Type B pancreatic cell (in vitro differentiated cells): ENCODE measurements at places on chromosomes 1 and 21. TPM values are rescaled to one million over a fixed set of nuclear protein-coding genes. Genes with fewer than 3 reads are reported as not detected.

DNA sequence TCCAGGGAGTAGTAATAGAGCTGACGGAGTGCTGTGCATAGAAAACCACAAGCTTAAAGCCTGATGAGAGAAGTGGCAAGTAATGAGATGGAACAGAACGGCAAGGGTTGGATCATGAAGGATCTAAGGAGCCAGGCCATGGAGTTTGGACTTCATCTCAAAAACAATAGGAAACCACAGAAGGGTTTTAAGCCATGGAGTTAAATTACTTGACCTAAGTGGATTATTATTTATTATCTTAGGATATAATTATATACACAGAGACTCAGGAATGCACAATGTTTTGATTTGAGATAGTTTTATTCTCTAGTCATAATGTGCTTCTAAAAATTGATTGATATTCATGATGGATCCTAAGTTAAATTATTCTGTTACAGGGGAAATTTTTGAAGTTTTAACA, 242.4 kb downstream of the PLPP3 start:
- DNase-seq: no peak

- no peak for DNase-seq
Observed at GRCh38 chr21:28444111-28444510, 548.6 kb downstream of the LTN1 start.

DNA sequence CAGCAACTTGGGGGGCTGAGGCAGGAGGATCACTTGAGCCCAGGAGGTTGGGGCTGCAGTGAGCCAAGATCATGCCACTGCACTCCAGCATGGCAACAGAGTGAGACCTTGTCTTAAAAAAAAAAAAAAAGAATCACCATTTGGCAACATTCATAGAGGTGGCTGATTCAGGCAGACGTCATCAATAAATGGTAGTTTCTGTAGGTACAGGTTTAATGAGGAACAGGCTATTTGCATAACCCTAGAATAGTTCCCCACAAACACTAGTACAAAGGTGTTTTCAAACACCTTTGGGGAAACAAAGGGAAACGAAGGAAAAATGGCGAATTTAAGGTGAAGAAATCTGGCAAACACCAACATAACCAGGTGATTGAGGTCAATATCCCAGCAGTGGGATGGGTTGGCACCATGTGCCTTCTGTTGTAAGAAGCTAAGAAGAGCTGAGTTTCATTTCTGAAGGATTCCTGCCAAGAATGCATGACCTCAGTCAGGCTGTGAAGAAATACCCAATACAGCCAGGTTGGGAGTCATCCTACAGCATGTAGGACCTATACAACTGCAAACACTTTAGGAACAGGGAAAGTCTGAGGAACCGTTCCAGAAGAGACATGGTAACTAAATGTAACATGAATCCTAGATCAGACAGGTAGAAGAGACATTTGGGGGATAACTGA, 5.6 kb downstream of the LPAR3 start:
- DNase-seq: no peak

The COL11A1 gene
- 1.2 and 58.3 TPM in 2 replicates for total RNA-seq

The BARHL2 gene
- total RNA-seq: 14.8 TPM in 1 of 2 replicates, not detected in the other

The CELA3A gene
- total RNA-seq: 0.40 TPM in 1 of 2 replicates, not detected in the other
